ENCODE measurements at places on chromosomes 7 and 10. TPM values are rescaled to one million over a fixed set of nuclear protein-coding genes. Genes with fewer than 3 reads are reported as not detected.

- DNase-seq = peak; percentile 67
These were observed 106.1 kb downstream of the PRKCQ start for GRCh38 chr10:6473901-6474370.

DNA sequence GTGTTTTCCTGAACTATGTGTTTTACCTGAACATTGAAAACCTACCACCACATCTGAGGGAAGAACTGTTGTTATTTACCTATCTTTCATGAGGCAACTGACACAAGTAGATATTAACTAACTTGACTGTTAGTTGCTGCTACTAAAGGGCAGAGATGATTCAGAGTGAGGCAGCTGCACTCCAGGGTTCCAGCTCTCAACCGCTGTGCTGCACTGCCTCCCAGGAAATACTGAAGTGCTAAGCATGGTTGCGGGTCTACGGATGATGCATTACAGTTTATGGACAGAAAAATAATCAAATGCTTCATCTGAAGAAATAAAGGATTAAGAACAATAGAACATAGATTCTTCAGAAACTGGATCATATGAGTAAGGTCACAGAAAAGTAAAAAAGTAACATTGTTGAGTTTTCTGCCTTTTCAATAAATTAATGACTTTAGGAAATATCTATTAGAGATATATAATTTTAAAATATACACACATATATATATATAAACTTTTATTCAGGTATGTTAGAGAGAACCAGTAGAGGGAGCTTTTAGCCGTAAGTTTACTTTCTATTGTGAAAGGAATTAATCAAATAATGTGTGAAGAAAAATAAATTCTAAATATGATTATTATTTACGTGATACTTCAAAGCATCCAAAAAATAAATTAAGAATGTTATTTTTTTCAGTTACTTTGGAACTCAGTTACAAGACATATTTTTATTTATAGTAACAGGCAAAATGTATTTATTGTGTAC is 620.0 kb downstream of the CNTNAP2 start:
- DNase-seq = no peak

The GIMAP6 gene
- total RNA-seq = 109 TPM

DNA sequence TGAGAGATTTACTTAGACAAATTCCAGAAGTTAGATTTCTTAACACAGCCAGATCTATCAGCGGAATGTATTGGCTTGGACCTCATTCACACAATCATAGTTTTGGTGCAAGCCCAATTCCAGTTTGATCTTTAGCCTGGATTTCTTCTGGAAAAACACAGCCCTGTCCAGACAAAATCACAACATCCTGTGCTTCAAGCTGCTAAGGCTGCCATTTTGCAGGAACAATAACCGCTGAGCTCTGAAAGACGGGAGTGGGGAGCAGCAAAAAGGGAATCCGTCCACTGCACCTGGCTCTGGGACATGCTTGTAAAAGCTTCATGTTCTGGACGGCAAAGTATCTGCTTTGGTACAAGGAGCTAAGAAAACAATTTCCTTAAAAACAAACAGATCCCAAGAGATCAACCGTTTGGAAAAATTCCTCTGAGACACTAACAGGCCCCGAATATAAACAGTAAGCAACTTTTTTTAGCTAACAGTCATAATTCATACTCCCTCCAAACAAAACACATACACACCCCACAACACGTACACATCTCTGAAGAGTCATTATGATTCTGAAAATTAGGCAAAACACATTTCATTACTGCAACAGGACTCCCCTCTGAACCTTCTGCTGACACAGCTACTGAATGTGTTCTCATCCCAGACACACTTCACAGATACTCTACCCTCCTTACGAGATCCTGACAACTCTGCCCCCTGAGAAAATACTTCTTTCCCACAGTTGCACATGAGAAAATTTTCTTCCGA is 32.4 kb downstream of the ITIH5 start:
- no peak for DNase-seq

DNA sequence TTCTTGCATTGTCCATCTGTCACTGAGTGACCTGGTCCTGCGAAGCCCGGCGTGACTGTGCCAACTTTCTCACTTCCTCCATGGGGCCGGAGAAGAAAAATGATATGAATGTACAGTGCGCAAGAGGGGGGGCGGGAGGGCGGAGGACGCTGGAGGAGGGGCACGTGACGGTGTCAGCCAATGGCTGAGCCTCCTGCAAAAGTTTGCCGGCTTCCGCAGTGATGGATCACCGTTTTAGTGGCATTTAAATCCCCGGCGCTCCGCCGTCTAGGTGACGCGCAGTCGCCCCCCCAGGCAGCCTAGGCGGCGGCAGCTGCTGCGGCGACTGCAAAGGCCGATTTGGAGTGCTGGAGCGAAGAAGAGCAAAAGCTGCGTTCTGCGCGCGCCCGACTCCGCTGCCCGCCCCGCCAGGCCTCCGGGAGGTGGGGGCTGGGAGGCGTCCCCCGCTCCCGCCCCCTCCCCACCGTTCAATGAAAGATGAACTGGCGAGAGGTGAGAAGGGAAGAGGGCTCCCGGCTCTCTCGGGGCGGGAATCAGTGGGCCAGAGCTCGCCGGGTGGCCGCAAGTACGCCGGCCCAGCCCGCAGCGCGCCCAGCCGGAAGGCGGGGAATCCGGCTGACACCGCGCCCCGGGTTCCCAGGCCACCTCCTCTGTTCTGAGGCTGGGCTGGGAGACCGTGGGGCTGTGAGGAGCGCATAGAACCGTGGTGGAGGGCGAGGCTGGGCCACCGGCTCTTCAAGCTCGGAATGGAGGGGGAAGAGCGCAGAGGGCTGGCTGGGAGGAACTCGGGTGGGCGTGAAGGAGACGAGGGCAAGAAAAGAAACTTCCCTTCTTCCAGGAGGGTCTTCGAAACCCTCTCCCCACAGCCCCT is at the start of gene HOXA1:
HOXA1 (minus strand) TSS at position 104 of the 871 bp plus-strand sequence; CDS start at position 16, 88 bp downstream.
- DNase-seq = peak; percentile 72

The COG5 gene
- total RNA-seq = 30.7 TPM

DNA sequence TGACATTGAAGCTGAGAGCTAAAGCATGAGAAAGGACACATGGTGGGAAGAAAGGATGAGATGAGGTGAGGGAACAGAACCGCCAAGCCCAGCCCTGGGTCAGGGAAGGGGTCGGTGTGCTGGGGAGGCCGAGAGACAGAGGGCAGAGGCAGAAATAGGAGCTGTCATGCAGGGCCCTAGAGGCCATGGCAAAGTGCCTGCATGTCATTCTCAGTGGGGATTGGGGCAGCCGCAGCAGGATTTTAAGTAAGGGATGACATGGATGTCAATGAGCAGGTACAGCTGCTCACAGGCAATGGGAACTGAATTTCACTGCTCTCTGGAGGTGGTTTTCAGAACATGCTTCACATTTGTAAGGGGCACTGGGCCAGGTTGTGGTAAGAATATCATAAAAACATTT is 227.4 kb downstream of the RAB11FIP2 start:
- no peak for DNase-seq

GRCh38 chr10:131737543-131738395 is 163.0 kb upstream of the PPP2R2D start:
- DNase-seq = no peak

- DNase-seq = no peak
These were observed 101.2 kb downstream of the ARL4A start for GRCh38 chr7:12788591-12788990.

DNA sequence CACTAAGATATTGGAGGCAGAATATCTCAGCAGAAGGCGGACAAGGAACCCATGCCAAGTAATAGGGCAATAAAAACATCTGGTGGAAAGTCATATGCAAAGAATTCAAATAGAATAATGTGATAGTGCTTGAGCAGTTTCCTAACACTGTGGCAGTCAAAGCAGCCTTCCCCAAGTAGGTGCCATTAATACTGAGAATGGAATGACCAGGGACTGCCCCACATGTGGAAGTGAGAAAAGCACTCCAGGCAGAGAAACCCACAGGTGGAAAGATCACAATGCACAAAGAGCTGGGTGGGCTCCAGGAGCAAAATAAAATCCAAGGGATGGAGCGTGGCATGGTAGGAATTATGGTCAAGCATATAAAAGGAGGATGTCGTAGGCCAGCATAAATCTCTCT is 64.4 kb upstream of the NME8 start:
- DNase-seq = no peak

The MMP21 gene
- total RNA-seq = not detected

DNA sequence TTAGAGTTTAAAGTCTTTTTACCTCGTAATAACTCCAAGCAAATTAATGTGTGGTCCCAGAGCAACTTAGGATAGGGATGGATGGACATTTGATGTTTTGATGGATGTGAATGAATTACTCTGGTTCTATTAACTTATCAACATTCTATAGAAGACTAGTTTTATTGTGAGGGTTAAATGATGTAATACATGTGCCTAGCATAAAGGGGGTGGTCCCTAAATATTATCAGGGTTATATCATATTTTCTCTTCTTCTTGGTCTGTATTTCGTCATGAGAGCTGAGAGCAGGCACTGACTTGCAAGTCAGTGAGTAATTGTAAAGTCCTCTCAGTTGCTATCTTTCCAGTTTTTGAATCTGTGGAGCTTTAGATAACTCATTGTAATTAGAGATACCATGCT is 219.3 kb downstream of the GATA3 start:
- DNase-seq = no peak

All from activated CD4-positive, alpha-beta T cell treated with anti-CD3 and anti-CD28 coated beads, Interleukin-2, amount 10 ng/mL, durations not matched to agents 7 days and 5 days (primary cell).